Left ventricle myocardium inferior (tissue), 1 donor: ENCODE measurements at places on chromosomes 2 and 18. TPM values are rescaled to one million over a fixed set of nuclear protein-coding genes. Genes with fewer than 3 reads are reported as not detected.

DNA sequence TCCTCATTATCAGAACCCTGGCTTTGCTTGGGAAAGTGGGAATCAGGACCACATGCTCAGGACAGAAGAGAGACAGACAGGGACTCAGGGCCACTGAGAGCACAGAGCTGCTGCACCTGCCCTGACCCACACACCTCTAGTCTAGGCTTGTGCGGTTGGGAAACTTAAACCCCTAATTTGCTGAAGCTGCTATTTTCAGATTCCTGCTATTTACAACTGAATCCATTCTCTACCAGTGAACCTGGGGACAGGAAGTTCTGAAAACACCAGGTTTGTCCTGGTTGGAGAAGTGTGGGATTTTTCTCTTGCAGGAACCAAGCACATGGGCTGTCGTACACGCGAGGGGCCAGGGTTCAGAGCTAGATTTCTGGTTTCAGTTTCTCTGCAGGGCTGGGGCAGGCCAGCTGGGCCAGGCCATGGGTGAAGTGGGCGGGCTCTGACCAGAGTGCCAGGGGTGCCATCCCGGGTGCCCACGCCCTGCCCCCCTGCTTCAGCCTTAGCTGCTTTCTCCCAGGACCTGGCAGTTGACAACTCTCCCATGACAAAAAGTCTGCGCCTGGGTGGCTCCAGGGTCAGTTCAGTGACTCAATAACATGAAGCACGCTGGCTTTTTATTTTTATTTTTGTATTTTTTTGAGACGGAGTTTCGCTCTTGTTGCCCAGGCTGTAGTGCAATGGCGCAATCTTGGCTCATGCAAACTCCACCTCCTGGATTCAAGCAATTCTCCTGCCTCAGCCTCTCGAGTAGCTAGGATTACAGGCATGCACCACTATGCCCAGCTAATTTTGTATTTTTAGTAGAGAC, 51.3 kb upstream of the SLC1A4 start:
- peak; percentile 30 for DNase-seq

DNA sequence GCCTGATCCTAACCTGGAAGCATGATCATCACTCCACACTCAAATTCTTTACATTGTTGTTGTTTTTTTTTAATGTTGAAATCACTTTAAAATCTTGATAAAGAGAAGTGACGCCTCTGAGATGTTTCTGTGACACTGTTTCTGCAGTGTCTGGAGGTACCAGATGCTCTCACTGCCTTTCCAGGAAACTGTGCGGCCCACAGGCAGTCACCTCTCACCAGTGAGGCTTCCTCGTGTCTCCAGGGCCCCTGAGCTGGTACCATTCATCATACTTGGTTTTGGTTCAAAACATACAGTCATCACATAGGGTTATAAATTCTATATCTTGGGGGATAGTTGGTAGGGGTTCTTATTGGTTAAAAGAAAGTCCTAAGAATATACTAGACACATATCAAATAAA, 10.1 kb upstream of the ID2 start:
- no peak for DNase-seq

DNA sequence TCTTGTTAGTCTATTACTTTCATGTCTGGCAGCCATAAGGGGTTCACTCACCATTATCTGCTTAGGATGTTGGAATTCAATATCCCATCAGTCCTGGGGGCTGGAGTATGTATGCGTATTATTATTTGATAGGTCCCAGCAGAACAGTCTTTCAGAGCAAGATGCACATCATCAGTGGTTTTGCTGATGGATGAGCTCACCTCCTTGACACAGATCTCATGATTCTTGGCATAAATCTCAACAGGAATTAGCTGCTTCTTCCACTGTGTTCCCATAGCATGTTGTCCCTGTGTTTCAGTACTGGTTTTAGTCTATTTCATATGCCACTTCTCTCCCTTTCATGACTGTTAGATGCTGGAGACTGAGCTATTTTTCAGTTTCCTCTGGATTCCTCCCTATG, 442.5 kb downstream of the ARHGAP15 start:
- no peak for DNase-seq

- no peak for DNase-seq
Observed at GRCh38 chr2:39664888-39665591, 677 bp upstream of the TMEM178A start.

DNA sequence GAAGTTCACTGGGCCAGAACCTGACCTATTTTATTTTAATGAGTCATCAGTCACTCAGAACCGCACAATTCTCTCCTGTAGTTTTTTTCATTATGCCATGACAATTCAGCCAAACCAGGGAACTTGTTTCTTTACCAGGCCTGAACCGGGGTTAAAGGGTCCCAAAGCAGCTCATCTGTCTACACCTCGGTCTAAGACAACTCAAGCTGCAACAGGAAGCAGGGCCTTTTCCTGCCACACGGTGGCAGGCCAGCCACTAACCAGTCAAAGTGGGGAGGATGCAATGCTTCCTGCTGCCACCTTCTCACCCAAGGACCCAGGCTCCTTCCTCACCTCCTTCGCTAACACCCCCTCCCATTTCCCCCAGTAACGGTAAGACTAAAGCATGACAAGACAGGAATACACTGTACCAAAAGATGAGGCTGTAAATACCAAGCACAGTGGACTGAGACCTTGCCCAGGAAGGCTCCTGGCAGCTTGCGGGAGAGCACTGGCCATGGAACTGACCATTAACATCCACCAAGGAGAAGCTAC, 56.7 kb upstream of the ACKR3 start:
- peak; percentile 53 for DNase-seq

- DNase-seq, result no peak
Observed at GRCh38 chr2:179444056-179444455, 179.4 kb upstream of the SESTD1 start.

DNA sequence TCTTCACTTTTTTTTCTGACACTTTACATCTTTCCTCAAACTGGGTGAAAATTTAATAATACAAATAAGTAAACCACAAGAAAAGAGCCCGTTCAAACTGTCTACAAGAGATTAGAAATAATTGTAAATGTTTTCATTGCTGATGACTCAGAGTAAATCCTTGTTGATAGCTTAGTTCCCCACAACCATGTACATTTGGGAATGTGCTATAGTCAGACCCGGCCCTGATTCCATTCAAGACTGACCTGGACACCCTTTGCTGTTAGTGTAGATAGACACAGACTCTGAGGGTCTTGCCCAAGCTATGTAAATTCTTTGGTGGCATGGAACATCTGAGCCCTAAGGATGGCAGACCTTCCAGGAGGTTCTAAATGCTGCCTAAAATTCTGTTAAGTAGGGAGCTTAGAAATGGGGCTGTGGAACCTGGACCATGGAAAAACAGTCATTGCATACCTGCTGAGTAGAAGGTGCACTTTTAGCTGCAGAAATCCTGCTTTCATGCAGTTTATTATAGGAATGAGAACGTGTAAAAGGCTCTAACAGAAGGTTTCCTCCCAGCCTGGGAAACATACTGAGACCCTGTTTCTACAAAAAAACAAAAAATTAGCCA, 3.7 kb downstream of the MALT1 start:
- DNase-seq, result no peak

DNA sequence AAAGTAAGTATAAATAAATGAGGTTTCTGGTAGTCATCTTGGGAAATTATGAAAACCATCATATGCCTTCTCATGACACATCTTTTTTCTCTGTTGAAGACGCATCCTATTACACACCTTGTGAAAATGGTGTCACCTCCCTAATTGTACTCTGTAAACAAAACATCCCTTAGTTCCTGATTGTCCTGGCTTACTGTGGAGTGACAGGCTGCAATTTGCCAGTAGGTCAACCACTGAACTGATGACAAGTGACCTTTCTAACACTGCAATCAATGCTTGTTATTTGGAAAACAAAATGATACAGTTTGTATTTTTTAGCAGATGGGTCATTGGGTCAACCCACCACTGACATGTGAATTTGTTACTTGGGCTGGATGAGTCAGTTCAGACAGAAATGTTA, 219.5 kb downstream of the PTPRM start:
- DNase-seq, result no peak

DNA sequence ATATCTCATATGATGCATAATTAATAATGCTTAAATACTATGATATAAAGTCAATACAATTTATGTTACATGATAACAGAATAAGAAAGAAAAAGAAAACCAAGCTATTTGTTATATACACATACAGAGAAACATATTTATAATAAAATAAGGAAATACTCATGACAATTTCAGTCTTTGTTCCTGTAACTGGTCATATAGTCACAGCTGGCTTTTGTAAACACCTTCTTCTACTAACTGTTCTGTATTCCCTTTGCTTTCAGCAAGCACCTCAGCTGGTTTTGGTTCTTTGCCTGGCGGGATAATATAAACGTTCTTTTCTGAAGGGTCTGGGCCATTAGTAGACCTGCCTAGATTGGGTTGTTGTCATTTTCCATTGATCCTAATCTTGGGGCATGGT, 158.5 kb downstream of the COPS8 start:
- DNase-seq, result no peak

DNA sequence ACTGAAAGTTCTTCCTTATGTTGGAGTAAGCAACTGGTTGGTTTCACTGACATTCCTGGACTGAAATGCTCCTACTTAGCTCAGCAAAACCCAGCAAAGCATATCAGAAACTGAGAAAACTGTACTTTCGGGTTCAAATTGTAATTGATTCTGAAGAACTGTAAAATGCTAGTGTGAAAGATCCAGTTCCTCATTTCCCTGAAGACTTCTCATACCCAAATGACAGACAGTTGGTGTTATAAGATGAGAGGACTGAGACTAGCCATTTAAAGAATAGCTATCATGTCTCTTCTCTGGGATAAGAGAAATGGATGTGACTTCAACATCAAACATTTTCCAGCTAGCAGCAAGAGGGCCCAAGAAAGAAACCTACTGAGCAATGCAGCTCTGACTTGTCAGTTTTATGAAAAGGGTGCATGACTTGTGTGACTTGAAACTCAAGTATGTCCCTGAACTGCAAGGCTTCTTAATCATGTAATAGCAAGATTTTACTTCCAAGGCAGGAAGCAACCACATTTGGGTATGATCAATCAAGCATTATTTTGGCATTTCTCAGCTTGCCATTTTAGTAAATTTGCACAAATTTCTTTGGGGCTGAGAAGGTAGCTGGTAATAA, 420.3 kb upstream of the MMADHC start:
- no peak for DNase-seq

DNA sequence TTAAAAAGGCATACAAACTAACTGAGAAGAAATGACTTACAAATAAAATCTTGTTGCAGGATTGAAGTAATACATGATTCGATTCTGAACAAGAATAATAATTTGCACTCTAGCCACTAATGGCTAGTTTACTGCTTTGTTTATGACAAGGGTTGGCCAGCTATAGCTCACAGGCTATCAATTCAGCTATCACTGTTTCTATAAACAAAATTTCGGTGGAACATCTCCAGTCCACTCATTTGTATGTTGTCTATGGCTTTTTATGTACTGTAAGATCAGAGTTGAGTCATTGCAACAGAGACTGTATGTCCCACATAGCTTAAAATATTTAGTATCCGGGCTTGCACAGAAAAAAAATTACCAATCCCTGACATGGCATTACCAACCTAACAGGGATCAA, 543.7 kb upstream of the CNTNAP5 start:
- no peak for DNase-seq

GRCh38 chr2:74457129-74457548, 1.1 kb upstream of the WBP1 start:
- no peak for DNase-seq

DNA sequence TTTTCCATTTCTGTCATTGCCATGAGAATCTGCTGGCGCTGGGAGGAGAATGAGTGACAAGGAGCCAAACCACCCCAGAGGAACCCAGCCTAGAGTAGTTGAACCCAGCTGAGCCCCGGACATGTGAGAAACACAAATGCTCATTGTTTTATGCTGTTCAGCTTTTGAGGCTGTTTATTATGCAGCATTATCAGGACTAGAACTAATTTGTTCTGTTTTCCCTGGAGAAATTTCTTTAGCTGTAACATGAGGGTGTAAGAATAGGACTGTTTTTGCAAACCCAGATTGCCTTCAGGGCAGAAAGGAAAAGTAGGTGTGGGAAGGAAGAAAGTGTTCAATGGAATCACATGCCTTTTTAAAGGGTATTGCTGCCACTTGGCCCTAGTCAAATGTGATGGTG, 28.5 kb upstream of the DOCK10 start:
- no peak for DNase-seq

DNA sequence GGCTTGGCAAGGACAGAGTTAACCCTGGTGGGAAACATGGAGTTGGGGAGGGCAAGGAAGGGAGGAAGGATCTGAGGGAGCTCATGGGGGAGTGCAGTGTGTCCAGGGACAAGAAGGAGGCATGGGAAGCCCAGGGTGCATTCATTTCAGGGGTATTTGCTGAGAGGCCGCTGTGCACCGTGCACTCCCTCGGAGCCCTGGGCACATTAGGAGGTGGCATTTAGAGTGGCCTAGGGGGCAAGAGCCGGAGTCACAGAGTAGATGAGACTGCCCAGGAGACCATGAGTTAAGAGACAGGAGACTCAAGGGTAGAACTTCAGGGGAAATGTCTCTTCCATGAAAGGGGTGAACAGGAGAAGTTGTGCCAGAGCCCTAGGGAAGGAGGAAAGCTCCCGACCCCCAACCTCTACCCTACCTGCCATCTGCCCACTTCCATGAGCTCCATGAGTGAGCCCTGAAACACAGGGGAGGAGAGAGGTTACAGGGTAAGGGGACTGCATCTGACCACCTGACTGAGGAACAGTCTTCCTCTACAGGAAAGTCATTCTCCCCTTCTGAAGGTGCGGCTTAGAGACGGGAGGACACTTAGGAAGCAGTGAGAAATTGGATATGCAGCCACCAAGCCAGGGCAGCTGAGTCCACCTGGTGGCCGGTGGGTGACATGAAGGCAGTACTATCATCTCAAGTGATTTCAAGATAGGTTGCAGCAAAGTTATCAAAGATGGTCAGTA, 58.5 kb upstream of the COPS8 start:
- peak; percentile 74 for DNase-seq

- DNase-seq, result no peak
Observed at GRCh38 chr2:136093583-136093982, 24.4 kb downstream of the CXCR4 start.

DNA sequence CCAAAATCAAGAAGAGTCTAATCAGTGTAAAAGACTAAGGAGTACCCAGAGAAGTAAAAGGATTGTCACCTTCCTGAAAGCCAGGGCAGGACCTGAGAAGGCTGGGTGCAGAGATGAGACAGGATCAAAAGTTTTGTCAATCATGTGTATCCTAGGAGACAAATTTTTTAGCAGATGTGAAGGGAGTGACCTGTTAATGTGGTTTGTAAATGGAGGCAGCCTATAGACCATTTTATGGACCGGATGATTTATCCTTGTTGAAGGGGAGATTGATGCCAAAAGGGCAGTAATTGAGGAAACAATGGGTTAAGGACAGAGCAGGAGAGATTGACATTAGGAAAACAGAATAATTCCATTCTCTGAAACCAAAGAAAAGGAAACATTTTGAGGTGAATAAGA, 813 bp downstream of the NDC80 start:
- no peak for DNase-seq

- no peak for DNase-seq
Observed at GRCh38 chr2:73839653-73840411, 11.1 kb downstream of the STAMBP start.

The ANKAR gene
- total RNA-seq, result 9.9 TPM

The IL1RL1 gene
- 1.1 TPM for total RNA-seq

The EHD3 gene
- 29.7 TPM for total RNA-seq
